ENCODE measurements at places on chromosomes 5 and 9. TPM values are rescaled to one million over a fixed set of nuclear protein-coding genes. Genes with fewer than 3 reads are reported as not detected.

The C7 gene
- total RNA-seq = 15.8 TPM

The OLFML2A gene
- 0.98 TPM for total RNA-seq

The DAB2IP gene
- 7.7 TPM for total RNA-seq

The SOX30 gene
- not detected for total RNA-seq

The SLC25A2 gene
- 0.23 TPM for total RNA-seq
